Eye (tissue), 1 donor: ENCODE measurements at places on chromosomes 3 and 15.

DNA sequence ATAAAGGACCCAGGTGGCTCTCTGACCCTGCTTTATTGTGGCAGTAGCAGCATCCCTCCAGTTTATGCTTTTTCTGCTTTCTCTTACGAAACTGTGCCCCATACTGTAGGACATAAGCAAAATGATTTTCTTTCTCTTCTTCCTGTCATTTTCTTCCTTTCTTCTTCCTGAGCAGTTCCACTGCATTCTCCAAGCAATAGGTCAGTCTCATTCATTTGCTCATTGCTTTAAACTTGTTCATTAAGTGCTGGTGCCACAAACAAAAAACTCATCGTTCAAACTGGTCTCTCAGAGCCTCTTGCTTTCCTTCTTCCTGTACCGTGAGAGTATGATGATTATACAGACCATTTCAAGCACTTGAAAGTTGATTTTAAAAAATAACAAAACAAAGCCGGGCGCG lies 66.8 kb downstream of the PDE8A start:
- no peak for DNase-seq

GRCh38 chr3:58143417-58144055 lies 67.2 kb downstream of the DNASE1L3 start:
- no peak for DNase-seq

- DNase-seq, result no peak
Observed at GRCh38 chr3:7190095-7190494, 329.2 kb downstream of the GRM7 start.

- DNase-seq, result no peak
Observed at GRCh38 chr15:47640079-47640478, 77.2 kb upstream of the SEMA6D start.

DNA sequence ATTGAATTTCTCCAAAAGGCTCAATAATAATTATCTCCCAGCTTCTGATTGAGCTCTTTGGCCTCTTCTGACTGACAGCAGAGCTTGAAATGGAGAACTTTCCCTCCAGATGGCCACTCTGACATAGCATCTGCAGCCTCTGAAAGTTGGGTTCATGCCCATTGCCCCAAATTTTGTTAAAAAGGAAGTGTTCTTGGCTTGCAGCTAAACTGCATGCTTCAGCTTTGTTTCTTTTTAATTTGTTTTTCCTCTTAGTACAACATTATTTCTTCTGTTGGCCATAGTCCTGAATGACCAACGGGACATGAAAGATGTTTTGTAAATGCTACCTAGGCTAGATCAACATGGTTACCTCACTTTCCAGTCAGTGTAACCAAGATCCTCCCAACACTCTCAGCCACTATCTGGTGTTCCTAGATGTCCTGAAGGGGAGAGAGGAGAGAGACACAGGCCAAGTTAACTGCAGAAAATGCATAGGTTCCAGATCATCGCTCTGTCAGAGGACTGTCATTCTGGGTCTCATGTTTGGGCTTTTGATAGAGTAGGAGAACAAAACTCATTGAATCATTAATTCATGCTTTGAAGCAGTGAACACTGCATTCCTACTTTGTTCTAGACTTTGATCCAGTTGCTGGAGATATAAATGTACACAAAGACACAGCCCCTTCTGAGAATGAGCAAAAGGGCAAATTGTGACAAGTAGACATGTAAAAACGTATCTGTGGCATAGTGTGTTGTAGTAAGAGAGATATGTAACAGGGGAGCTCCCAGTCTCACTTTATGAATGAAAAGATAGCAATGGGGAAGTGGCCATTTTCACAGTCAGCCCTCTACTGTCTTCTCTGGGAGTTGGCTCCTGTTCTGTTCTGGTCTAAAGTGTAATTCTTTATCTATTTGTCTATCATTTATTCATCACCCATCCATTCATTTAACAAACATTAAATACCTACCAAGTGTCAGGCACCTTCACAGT lies 156.2 kb downstream of the ZNF621 start:
- DNase-seq, result no peak

GRCh38 chr3:186150041-186150830 lies 41.3 kb upstream of the ETV5 start:
- no peak for DNase-seq

- DNase-seq, result no peak
Observed at GRCh38 chr15:84907731-84908130, 23.3 kb downstream of the SLC28A1 start.

DNA sequence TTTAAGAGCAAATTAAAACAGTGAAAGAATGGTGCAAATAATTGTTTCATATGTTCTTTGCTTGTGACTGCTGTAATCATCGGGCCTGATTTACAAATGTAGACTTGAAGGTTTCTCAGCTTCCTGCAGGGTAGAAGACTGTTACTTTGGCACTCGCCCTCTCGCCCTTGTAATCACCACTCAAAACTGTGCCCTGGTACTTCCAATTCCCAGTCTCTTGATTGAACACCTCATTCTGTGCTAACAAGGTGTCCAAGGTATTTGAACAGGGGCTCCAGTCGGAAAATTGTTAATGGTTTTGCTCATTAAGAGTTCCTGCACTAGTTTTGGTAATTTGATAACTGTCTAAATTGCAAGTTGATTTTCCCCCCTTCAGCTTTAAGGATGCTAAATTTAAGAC lies 209.5 kb downstream of the ZIC1 start:
- peak; percentile 41 for DNase-seq

GRCh38 chr3:10505050-10505790 lies at the start of gene ATP2B2:
ATP2B2 (minus strand) TSS chr3:10505586; CDS start chr3:10449543, 56,043 bp downstream.
- DNase-seq, result peak; percentile 82

GRCh38 chr3:99394831-99395778 lies 243.3 kb upstream of the COL8A1 start:
- DNase-seq, result peak; percentile 13

DNA sequence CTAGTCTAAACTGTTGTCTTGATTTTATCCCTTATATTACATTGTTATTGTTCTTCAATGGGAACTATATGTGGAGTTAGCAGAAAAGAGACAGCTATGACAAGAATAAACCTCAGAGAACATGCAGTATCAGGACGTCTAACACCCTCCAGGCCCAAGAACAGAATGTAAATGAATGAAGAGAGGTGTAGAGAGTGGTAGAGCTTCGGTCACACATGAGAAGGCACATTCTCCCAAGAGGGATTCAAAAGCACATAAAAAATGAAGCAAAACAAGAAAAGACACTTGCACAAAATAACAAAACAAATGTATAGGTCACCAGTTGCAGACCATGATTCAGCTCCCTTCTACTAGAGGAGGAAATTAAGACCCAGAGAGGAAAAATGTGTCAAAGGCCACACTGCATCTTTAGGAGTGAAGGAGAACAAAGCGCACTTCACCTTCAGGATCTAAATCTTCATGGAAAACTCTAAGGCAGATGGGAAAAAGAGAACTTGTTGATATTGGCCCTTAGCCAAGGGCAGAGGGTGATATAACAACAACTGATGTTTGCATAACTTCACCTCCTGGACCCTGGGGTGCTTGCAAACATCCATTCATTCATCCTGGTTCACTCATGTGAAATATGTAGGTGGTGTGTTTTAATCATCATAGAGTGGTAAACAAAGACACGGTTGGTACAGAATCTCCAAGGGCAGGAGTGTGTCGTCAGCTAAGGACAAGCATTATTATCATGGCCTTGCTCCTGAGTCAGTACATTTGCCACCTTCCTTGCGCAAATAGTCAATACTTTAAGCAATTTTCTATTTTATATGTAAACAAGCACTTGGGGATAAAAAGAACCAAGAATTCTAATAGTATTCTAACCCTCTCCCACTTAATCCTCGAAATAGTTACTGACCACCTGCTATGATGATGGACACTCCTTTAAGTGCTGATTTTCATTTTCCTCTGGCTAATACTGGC lies 8.8 kb downstream of the NEK10 start:
- DNase-seq, result no peak

DNA sequence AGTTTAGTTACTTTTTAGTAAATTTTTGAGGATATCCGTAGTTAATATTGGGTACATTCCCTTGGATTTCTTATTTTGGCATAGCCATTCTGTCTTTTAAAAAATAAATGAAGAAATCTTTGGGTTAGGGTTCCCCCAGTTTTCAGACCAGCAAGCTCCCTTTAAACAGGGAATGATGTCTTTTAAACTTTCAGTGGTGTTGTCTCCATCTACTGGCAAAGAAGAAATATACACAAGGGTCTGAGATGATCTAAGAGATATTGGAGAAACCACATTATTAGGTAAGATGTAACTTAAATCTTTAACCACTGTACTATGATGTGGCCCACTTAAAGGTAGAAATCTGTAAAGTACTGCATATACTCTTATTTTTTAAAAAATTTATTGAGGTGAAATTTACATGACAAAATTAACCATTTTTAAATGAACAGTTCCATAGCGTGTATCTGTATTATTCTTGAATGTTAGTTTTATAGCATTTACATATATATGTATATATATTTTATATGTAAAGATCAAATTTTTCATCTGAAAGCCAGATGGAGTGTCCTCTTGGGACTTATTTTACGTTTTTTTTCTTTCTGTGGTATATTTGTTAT lies 35.1 kb upstream of the EIF3J start:
- DNase-seq, result peak; percentile 45

DNA sequence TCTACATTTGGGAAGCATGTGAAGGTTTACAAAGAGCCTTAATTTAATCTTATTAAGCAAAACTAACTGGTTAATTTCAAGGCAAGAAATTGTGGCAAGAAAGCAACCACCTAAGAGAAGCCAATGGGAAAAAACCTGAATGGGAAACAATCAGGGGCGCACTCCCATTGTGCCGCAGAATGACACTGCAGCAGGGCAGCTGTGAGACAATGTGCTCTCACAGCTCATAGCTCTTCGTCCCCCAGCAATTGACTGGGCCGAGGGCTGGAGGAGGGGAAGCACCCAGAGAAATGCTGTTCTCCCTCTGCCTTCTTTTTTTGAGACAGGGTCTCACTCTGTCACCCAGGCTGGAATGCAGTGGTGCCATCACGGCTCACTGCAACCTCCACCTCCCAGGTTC lies 93.3 kb upstream of the RAD18 start:
- DNase-seq, result no peak

DNA sequence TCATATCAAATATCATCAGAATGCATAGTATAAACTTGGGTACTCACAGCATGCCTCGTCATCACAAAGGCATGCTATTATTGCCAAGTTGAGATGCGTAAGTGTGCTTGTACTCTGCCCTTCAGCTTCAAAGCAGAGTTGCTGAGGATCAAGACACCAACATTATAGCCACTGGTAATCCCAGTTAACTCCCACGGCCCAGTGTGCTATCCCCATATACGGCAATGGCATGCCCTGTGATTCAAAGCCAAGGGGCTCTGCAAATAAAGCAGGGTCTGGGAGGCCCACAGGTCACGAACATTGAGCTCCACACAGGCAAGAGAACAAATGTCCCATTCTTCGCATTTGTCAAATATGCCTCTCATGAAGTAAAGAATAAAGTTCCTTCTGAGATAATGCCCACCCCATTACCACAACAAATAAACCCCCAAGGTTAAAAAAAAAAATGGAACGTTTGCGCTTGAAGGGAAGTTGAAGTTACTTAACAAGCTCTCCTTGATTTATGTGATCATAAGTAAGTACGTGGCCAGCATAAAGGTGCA lies 298.1 kb upstream of the NECTIN3 start:
- DNase-seq, result no peak

- no peak for DNase-seq
Observed at GRCh38 chr3:100941451-100941850, 51.8 kb downstream of the ABI3BP start.

DNA sequence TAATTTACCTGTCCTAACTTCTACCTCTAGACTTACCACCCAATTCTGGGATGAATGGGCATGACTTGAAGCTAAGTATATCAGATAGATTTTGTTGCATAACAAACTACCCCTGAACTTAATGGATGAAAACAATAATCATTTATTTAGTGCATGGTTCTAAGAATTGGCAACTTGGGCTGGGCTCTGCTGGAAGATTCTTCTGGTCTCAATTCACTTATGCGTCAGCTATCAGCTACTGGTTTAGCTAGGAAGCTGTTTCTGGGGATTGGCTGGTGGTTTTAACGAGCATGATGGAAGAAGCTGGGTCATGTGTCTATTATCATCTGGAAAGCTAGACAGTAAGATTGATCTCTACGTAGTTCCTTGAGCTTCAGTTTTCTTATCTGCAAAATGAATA lies 77.3 kb upstream of the LMCD1 start:
- DNase-seq, result no peak

DNA sequence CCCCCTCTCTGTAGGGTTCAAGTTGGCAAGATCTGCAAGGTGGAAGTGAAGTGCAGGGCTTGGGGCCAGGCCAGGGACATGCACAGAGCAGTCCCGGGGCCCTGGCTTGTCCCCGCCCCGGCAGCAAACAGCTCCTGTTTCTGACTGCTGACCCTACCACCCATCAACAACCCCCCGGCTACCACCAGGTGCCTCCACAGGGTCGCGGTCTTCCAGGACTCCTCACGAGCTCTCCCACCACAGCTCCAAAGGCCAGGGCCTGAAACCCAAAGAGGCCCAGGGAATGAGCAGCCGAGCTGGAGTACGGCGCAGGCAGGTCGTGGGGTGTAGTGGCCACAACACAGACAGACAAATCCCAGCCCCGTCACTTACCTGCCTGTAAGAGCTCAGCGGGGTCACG lies 121.3 kb upstream of the SMAD3 start:
- DNase-seq, result no peak

- DNase-seq, result no peak
Observed at GRCh38 chr15:66655511-66655910, 46.5 kb upstream of the SMAD6 start.
